Activated CD8-positive, alpha-beta T cell treated with anti-CD3 and anti-CD28 coated beads, Interleukin-2, amount 10 ng/mL, durations not matched to agents 7 days and 5 days (primary cell): ENCODE measurements at places on chromosomes 16 and 17.

DNA sequence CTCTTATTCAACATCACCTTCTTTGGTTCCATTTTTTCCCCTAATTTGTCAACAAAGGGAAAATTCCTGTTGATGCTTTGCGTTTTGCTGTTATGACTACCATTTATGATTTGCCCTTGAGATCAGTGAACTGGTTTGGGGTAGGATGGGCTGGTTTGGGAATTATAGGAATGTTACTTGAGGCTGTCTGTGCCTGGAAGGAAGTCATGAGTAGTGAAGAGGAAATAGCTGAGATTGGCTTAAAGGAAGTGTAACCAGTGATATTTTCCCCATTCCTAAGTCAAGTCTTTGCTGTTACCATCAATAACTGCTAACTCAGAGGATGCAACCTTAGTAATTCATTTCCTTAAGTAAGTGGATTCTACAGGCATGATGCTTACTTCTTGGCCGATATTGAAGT is 179.2 kb downstream of the MAP2K6 start:
- no peaks in the 10 kb centered on the region for H3K36me3 ChIP-seq
- no peaks in the 10 kb centered on the region for H3K4me1 ChIP-seq
- H3K27ac ChIP-seq, result no peak overlapping the region
- no peak for DNase-seq
- no peak overlapping the region for H3K4me3 ChIP-seq

- no peaks in the 10 kb centered on the region for H3K27me3 ChIP-seq
- peaks cover 37% of the 10 kb centered on the region for H3K4me1 ChIP-seq
- no peak overlapping the region for H3K27ac ChIP-seq
- peak; percentile 88 for DNase-seq
- H3K4me3 ChIP-seq, result no peak overlapping the region
- peaks cover 18% of the 10 kb centered on the region for H3K36me3 ChIP-seq
Measured at GRCh38 chr17:39653662-39654331, 11.4 kb upstream of the TCAP start.

DNA sequence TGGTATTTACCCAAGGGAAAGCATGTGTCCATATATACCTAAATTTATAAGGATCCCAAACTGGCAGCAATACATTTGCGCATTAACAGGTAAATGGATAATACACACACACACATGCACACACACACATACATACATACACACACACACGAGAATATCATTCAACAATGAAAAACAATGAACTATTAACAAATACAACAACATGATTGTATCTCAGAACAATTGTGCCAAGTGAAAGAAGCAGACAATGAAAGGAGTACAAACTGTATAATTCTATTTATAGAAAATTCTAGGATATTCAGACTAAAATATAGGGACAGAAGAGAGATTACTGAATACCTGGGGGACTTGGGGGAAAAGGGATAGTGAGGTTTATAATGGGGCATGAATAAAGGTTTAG is 323.0 kb downstream of the KCNJ2 start:
- no peak overlapping the region for H3K27ac ChIP-seq
- H3K4me1 ChIP-seq, result no peaks in the 10 kb centered on the region
- DNase-seq, result no peak
- H3K4me3 ChIP-seq, result no peak overlapping the region
- no peaks in the 10 kb centered on the region for H3K36me3 ChIP-seq

DNA sequence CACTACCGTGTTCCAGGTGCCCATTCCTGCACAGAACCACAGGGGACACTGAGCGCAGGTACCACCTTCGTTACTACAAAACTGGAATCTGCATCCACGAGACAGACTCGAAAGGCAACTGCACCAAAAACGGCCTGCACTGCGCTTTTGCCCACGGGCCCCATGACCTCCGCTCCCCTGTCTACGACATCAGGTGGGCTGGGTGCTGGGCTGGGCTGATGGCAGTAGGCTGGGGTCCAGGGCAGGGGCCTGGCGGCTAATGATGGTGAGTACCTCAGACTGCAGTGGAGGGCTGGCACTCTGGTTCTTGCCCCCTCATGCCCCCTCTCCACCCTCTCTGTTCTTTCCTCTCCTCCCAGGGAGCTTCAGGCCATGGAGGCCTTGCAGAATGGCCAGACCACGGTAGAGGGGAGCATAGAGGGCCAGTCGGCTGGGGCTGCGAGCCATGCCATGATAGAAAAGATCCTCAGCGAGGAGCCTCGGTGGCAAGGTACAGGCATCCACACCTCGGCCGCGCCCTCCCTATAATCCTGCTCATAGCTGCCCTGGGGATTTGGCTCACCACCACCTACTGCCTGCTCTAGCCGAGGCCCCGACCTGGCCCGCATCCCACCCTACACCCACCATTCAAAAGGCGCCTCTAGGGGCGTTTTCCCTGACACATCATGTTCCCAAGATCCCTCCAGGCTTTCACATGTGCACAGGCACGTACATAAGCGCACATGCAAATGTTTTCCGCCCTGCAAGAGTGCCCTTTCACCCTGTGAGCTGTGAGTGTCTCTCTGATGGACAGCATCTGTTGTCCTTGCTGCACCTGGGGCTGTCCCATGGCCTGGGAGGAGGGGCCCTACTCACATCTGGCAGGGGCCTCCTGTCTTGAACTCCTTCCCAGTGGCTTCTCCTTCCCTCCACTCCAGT is 27.7 kb downstream of the UNK start:
- no peak overlapping the region for H3K27ac ChIP-seq
- no peaks in the 10 kb centered on the region for H3K4me1 ChIP-seq
- no peaks in the 10 kb centered on the region for H3K27me3 ChIP-seq
- peaks cover 21% of the 10 kb centered on the region for H3K36me3 ChIP-seq
- no peak overlapping the region for H3K4me3 ChIP-seq

DNA sequence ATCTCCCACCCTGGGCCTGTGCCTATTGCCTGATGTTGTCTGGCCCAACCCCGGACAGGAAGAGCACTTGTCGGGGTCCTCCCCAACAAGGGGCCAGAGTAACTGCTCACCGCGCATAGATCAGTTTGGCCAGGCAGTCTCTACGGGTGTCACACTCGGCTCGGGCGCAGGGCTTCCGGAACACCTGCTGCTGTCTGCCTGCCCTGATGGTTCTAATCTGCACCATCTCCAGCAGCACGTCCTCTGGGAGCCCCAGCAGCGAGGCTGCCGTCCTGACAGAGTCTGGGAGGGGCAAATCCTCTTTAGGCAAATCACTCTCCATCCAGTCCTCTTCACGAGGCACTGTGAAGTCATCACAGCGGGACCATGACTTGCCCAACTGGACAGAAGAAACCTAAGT is 24.0 kb downstream of the MYO19 start:
- no peaks in the 10 kb centered on the region for H3K27me3 ChIP-seq
- H3K36me3 ChIP-seq, result peaks cover 59% of the 10 kb centered on the region
- no peak overlapping the region for H3K4me3 ChIP-seq
- no peak overlapping the region for H3K27ac ChIP-seq
- DNase-seq, result no peak

DNA sequence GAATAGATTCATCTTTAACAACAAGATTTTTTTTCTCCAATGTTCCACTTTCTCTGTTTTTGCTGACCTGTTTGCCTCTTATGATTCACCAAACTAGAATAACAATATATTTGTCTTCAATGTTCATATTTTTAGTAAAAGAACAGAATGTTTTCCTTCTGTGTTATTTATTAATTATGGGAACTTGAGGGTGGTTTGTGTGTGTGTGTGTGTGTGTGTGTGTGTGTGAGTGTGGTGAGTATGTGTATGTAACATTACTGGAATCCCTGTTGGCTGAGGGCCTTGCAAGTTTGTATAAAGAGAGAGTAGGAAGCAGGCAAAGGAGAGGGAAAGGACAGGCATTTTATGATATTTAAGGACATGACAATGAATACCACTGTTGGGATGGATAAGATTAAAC is 13.8 kb downstream of the STXBP4 start:
- H3K4me1 ChIP-seq, result peaks cover 3% of the 10 kb centered on the region
- H3K27ac ChIP-seq, result no peak overlapping the region
- no peak overlapping the region for H3K4me3 ChIP-seq
- peaks cover 11% of the 10 kb centered on the region for H3K36me3 ChIP-seq
- no peak for DNase-seq
- H3K27me3 ChIP-seq, result no peaks in the 10 kb centered on the region

DNA sequence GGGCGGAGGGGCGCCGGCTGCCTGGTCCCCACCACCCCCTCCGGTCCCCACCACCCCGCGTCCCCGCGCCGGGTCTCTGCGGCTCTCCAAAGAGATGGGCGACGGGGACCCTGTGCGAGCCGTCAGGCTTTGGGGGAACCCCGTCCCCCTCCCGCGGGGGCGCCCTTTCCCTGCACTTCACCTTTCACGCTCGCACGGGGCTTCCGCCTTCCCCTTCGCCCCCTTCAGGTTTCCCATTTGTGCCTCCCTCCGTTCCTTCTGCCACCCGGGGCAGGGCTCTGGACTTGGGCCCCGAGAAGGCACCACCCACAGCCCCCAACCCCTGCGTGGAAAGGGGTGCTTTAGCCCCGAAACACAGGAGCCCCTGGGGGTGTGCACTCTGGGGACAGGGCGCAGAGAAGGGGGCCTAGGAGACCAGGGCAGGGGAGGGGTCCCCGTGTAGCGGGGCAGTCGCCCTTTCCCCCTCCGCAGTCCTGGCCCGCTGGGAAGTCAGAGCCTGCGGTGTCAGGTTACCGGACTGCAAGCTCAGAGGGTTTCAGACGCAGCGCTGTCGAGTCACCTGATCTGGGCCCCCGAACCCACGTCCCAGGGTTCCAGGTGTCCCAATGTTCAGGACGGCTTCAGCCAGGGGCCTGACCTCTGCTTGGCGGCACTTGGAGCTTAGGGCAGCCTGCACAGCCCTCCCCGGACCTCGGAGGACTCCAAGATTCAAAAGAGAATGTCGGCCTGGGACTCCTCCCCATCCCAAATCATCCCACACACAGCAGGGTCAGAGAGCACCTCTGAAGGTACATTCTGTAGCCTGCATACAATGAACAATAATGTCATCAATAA is 6.7 kb upstream of the CCDC92B start:
- no peak overlapping the region for H3K4me3 ChIP-seq
- no peaks in the 10 kb centered on the region for H3K36me3 ChIP-seq
- DNase-seq, result no peak
- no peaks in the 10 kb centered on the region for H3K4me1 ChIP-seq
- H3K27me3 ChIP-seq, result peaks cover 37% of the 10 kb centered on the region
